ENCODE measurements at places on chromosomes 7 and 10. TPM values are rescaled to one million over a fixed set of nuclear protein-coding genes. Genes with fewer than 3 reads are reported as not detected.

DNA sequence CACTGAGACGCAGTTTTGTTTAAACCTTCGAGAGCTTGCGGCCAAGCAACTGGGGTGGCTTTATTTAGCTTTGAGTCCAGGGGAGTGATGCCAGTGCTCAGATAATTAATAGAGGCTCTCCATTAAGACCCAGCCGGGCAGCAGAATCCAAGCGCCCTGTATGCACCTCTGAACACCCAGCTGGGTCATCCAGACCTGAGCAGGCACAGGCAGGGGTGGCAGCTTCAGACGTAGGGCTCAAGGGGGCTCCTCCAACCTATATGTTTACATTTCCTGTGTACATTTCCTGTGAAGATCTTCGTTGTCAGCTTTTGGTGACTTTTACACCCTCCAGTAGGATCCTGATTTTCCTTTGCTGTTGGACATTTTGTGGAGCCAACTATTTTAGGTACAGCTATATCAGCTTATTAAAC, 719.5 kb downstream of the LRMDA start:
- peak; percentile 3 for DNase-seq

GRCh38 chr7:102913826-102914225, 1.0 kb downstream of the LRRC17 start:
- DNase-seq, result no peak

- DNase-seq, result peak; percentile 57
Observed at GRCh38 chr10:69439350-69439739, 11.9 kb upstream of the TSPAN15 start.

GRCh38 chr7:70005891-70006260, 407.6 kb downstream of the AUTS2 start:
- no peak for DNase-seq

DNA sequence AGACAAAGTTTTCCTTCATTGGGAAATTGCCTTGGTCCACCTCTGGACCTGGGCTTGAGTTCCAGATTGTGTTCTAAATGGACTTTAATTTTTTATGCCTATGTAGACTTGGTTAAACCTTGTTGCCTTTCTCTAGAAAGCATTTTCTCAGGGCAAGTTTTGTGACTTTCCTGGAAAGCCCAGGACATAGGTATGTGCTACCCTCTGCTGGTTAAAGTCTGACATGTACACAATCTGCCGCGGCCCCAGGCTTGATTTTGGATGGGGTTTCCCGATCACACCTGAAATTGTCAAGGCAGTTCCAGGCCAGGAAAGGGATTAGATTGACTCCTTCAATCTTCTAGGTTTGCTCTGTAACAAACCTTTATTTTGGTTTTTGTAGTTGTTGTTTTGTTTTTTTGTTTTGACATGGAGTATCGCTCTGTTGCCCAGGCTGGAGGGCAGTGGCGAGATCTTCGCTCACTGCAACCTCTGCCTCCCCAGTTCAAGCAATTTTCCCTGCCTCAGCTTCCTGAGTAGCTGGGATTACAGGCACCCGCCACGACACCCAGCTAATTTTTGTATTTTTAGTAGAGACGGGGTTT, 14.1 kb upstream of the AKR1B10 start:
- DNase-seq, result peak; percentile 60

- no peak for DNase-seq
Observed at GRCh38 chr10:94500063-94500462, 45.5 kb upstream of the HELLS start.

DNA sequence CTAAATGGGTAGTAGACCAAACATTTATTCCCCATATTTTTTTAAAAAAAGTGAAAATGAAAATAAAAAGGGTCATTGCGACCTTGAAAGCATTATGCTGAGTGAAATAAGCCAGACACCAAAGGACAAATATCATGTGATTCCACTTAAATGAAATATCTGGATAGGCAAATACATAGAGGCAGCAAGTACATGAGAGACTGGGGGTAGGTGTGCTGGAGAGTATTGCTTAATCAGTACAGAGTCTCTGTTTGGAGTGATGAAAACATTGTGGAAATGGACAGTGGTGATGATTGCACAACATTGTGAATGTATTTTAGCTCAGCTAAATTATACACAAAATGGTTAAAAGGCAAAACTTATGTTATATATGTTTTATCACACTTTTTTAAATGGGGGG, 169.4 kb downstream of the AKR1D1 start:
- peak; percentile 35 for DNase-seq

DNA sequence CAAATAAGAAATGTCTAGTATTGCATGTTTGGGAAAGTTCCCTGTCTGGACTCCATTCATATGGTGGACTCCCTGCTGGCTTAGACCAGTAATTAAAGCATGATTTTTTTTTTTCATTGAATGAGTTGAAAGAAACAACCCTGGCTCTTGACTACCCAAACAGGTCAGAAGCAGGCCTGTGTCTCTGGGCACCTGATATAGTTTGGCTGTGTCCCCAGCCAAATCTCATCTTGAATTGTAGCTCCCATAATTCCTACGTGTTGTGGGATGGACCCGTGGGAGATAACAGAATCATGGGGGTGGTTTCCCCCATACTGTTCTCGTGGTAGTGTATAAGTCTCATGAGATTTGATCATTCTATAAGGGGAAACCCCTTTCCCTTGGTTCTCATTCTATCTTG, 206.2 kb downstream of the TMEM178B start:
- DNase-seq, result no peak

PDLIM1 gene
- 20.2 TPM for total RNA-seq

SLC13A1 gene
- total RNA-seq, result not detected
